Cerebellar nuclear complex (tissue), 1 donor: ENCODE measurements at places on chromosomes 13 and 19.
A peak's percentile ranks its signal among the peaks of the same experiment; 100 is the strongest.

DNA sequence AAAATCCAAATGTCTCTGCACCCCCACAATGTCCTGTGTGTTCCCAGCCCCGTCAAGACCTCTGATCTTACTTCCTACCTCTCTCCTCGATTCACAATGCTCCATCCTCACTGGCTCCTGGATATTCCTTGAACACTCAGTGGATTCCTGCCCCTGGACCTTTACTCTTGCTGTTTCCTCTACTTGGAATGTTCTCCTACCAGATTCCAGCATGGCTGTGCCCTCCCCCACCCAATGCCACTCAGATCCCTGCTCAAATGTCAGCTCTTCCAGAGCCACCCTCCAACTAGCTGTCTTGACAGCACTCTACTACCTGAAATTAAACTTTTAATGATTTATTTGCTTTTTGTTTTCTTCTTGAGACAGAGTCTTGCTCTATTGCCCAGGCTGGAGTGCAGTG lies 107.4 kb downstream of the KLF5 start:
- DNase-seq: no peak

- no peak for DNase-seq
These were observed 532.7 kb upstream of the SPRY2 start for GRCh38 chr13:80873589-80873988.

DNA sequence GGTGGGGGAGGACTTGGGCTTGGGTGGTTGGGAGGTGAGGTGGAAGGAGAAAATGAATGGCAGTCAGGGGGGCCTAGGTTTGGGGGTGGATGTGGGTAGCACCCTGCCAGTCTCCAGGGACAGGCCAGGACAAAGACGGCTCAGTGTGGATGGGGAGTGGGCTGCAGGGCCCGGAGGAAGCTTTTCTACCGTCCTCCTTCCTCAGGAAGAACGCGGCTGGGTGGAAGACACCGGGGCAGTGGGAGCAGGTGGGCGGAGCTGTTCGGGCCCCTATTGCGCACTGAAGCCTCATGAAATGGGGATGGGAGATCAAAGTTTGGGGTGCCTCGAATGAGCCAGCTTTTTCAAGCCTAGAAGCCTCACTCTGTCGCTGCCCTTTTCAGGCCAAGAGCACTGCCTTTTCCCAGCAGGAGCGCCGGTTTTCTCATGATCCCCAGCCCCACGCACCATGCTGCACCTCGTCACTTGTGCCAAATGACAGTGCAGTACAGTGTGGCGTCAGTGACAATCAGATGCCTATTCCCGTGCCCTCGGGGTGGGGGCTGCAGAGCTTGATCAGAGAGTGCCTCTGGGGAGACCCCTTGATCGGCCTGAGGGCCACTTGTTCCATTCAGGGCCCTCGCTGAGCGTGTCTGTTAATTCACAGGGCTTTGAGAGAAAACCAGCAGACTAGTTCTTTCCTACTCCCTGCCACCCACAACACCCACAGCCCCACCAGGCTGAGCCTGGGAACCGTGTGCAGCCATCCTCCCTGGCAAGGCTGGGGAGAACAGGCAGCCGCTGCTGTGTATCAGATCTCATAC lies 1.5 kb downstream of the CALM3 start:
- DNase-seq: no peak

- no peak for DNase-seq
These were observed 523.2 kb downstream of the KLF12 start for GRCh38 chr13:73610799-73611592.

GRCh38 chr13:109203587-109203986 lies 574.2 kb downstream of the MYO16 start:
- DNase-seq: no peak

GRCh38 chr19:56477429-56478338 lies 539 bp upstream of the ZNF667 start:
- peak; percentile 92 for DNase-seq

DNA sequence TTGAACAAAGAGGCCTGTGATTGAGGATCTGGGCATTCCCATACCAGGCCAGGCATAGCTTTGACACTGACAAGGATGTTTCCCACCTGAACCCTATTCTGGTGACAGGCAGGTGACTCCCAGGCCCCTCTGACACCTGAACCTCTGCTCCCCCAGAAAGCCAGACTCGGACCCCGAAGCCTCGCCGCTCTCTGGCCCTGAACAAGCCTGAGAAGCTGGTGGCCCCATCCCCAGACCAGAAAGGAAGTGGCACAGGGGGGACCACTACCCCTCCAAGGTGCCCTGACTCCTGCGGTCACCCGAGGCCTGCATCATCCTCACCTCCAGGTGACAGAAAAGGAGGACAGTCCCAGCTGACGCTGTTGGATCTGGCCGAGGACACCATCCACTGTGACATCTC lies 14.7 kb downstream of the SIX5 start:
- no peak for DNase-seq

DNA sequence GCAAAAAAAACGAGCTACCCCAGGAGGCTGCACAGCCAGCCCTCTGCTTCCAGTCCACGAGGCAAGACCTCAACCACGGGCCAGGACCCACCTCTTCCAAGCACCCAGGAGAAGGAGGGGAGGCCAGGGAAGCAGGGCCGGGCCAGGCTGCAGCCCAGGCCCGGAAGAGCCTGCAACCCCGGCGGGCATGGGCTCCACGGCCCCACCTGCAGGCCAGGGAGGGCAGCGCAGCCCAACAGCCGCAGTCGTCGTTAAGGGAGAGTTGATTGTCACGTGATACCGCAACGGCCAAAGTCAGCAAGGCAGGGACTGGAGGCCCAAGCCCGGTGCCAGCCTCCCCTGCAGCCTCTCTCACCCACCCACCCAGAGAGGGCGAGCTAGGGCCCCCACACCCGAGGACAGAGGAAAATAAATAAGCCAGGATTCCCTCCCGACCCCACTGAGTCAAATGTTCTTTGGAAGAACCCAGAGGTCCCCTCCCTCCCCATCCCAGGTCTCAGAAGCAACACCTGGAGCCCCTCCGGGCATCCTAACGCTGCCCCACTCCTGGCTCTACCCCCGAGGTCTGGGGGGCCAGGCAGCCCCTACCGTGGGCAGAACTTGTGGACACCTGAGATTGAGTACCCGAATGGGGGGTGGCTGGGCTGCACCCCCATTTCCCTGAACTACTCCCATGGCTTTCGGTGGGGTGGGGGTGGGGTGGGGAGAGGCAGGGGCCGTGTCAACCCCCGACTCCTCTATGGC lies 5.2 kb upstream of the REXO1 start:
- DNase-seq: no peak

GRCh38 chr13:49292742-49293486 lies 45.2 kb downstream of the CDADC1 start:
- peak; percentile 2 for DNase-seq

DNA sequence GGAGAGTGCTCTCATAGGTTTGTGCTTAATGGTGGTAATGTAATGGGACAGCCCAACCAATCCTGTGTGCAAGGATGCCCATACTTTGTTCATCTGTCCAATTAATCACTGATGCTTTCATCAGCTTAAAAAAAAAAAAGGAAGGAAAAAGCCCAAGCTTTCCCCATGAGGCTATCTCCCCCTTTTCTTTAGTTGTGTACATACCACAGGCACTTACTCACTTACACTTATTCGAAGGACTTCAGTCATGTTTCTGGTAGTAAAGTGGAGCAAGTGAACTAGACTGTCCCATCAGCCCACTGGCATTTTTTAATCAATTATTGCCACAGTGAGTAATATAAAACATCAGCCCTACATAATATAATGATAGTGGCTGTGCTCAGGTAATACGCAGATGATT lies 183.5 kb upstream of the UFM1 start:
- no peak for DNase-seq

DNA sequence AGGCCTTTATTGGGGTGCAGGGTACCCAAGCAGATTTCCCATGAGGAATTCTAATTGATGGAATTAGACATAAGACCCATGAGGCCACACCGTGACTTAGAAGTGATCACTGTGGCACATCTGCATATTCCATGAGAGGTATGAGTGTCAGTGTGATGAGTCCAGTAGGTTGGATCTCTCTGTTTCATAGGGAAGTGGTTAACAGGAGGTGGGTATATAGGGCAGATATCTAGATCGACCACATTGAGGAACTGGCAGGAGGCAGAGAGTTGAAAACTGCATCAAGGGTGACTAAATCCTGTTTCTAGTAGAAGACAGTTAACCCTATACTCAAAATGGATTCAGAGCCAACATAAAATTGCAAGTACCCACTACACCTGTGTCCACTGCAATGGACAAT lies 68.6 kb upstream of the MIR17HG start:
- no peak for DNase-seq

GRCh38 chr19:49490287-49491029 lies 3.0 kb downstream of the RPL13A start:
- DNase-seq: no peak

DNA sequence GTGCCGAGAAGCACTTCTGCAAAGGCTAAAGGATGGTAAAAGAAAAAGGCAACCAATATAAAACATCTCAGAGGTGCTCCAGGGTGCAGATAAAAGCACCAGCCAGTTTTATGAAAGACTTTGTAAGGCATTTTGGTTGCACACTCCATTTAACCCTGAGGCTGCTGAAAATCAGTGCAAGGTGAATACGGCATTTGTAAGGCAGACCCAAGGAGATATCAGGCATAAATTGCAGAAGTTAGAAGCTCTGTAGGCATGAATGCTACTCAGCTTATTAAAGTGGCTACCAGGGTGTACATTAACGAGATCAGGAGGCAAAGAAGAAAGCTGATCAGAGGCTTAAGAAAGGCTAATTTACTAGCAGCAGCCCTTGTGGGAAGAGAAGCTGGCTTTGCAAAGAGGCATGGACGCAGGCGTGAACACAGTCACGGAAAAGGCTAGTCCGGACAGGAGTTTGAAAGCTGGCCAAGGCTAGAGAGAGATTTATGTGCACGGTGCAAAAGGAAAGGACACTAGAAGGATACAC lies 99.6 kb downstream of the ZNF429 start:
- DNase-seq: no peak

DNA sequence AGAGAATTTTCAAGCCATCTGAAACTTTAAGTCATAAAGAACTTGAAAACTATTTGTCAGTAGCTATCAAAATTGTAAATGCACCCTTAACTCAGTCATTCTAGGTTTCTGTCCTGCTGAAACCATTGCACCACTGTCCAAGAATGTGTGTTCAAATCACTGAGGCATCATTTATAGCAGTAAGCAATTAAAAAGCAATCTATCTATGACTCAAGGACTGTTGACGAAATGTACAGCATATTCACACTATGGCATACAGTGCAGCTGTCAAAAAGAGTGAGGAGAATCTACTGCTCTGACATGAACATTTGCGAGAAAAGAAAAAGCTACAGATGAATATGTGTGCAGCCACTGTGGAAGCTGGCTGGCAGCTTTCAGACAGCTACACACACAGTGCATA lies 71.2 kb downstream of the ING1 start:
- no peak for DNase-seq

- DNase-seq: no peak
These were observed 3.9 kb upstream of the CD209 start for GRCh38 chr19:7751157-7751783.

- no peak for DNase-seq
These were observed 293.9 kb upstream of the HTR2A start for GRCh38 chr13:47190696-47191305.

GRCh38 chr13:60165391-60166099 lies 1.8 kb upstream of the DIAPH3 start:
- no peak for DNase-seq

DNA sequence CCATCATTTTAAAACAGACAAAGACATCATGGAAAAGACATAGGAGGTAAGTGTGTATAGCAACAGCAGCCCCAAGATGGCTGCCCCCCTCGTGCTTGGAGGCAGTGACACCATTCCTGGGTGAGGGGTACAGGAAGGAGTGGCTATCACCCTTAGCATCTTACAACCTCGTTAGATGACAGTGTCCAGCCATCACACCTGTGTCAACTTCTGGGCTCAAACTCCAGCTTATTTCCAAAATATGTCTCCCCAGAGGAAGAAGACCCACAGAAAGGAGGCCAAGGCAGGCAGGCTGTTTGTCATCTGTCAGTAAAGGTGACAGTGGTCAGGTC lies 27.5 kb downstream of the EPS15L1 start:
- no peak for DNase-seq

DNA sequence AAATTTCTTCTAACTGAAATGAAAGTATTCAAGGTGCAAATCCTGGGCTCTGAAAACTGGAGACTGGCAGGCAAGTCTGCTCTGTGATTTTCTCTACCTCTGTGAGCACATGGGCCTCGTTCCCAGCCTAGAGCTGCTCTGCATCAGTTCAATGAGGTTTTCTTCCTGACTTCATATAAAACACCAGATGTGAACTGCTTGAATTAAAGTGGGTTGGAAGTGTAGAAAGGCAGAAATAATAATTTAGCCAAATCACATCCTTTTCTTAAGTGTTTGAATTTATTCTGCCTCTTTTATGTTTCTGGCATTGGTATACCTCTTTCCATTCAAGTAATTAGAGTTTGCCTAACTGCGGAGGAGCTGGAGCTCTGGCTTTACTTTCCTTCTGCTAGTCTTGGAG lies 540.8 kb downstream of the OLFM4 start:
- DNase-seq: no peak

DNA sequence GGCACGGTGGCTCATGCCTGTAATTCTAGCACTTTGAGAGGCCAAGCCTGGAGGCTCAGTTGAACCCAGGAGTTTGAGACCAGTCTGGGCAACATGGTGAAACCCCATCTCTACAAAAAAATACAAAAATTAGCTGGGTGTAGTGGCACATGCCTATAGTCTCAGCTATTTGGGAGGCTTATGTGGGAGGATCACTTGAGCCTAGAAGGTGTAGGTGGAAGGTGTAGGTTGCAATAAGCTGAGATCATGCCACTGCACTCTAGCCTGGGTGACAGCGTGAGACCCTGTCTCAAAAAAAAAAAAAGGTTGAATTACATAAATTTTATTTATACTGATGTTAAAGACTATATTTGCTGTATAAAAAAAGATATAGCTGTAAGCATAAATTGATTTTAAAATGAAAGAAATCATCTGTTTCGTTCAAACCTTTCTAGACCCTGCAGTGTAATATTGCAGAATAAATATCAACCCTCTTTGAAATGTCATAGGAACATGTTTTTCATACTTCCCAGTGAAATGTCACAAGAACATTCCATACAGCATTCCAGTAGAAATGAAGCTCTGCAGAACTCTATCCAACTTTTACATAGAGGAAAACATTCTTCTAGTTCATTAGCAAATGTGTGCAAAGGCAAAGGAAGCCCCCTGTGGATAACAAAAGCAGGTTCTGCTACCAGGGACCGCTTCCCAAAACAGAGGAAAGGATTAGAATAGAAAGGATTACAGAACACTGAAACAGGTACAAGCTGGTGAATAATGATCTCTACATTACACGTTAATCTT lies 76.0 kb downstream of the CAB39L start:
- no peak for DNase-seq

DNA sequence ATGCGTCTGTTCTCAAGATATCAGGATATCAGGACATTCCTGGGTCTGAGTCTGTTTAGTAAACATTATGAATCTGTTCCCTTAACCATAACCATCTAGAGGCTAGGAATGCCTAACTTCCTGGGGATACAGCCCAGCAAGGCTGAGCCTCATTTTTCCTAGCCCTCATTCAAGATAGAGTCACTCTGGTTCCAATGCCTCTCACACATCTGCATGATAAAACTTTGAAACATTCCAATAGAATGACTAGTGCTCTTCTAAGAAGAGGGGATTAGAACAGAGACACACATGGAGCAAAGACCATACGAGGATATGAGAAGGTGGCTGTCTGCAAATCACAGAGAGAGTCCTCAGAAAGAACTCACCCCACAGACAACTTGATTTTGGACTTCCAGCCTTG lies 20.6 kb upstream of the CABP5 start:
- no peak for DNase-seq

- DNase-seq: no peak
These were observed 222.4 kb downstream of the KCTD12 start for GRCh38 chr13:76663592-76664335.

GRCh38 chr19:23403581-23404324 lies 8.5 kb upstream of the ZNF91 start:
- DNase-seq: no peak
